ENCODE measurements at places on chromosomes 12 and 14.
A peak's percentile ranks its signal among the peaks of the same experiment; 100 is the strongest.

- no peak for DNase-seq
Observed at GRCh38 chr12:120936197-120936596, 32.0 kb upstream of the SPPL3 start.

DNA sequence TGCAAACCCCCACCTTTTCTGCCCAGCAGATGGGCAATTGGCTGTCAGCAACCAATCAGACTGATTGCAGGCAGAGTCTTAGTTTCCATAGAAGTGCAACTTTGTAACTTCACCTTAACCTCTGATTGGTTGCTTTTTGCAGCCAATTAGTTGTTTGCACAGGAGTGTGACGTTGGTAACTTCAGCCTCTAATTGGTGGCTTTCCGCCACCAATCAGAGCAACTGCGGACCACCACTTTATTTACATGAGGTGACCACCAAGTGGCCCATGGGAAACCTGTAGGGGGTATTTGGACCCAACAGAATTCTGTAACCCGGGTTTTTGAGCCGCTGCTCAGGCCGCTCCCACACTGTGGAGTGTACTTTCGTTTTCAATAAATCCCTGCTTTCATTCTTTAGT is 32.3 kb downstream of the CDKN1B start:
- DNase-seq: no peak

- DNase-seq: peak; percentile 21
Observed at GRCh38 chr12:104384141-104384880, 72.4 kb upstream of the CHST11 start.

DNA sequence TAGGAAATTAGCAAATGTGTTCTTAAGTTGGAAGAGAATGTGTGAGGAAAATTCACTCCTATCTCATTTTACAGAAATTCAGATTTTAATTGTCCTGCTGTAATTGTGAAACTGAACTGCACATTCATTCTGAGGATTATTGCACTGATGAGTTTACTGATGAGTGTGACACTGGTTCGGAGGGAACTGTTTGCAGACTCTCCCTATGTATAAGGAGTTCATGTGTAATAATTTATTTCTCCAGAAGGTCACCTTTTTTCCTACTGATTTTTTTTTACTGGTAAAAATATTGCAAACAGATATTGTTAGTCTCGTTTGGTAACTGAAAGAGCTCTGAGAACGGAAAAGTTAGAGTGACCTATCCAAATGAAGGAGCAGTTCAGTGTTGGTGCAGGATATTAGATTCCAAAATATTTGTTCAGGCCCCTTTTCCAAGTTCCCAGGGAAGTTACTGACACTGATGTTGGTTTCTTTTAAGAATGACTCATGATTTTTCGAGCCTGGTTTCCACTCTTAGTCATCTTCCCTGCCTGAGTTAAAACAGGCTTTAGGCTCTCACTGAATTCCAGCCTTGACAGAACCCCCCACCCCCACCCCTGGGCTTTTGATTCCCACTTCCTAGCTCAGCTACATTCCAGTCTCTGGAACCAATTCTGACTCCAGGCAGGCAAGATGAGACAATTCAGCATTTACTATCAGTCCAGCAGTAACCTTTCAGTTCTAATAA is 18.4 kb downstream of the ANO6 start:
- DNase-seq: peak; percentile 97

DNA sequence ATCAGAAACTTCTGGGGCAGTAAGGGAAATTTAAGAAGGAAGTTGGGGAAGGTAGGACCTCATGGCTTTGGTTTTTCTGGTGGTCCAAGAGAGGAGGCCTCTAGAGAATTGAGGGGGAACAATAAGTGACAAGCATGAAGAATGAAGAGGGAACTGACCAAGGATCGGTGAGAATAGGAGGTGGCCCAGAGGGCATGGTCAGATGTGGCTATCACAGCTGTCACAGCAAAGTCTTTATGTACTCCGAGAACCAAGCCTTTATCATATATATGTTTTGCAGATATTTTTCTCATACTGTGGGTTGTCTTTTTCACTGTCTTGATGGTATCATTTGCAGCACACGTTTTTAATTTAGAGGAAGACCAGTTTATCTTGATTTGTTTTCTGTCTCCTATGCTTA is 64.3 kb downstream of the PPP2R5C start:
- no peak for DNase-seq

GRCh38 chr12:69872804-69873203 is 47.8 kb downstream of the MYRFL start:
- no peak for DNase-seq

- no peak for DNase-seq
Observed at GRCh38 chr12:59839514-59839913, 243.7 kb downstream of the SLC16A7 start.

GRCh38 chr12:132436791-132437251 is 53.1 kb upstream of the FBRSL1 start:
- DNase-seq: no peak

DNA sequence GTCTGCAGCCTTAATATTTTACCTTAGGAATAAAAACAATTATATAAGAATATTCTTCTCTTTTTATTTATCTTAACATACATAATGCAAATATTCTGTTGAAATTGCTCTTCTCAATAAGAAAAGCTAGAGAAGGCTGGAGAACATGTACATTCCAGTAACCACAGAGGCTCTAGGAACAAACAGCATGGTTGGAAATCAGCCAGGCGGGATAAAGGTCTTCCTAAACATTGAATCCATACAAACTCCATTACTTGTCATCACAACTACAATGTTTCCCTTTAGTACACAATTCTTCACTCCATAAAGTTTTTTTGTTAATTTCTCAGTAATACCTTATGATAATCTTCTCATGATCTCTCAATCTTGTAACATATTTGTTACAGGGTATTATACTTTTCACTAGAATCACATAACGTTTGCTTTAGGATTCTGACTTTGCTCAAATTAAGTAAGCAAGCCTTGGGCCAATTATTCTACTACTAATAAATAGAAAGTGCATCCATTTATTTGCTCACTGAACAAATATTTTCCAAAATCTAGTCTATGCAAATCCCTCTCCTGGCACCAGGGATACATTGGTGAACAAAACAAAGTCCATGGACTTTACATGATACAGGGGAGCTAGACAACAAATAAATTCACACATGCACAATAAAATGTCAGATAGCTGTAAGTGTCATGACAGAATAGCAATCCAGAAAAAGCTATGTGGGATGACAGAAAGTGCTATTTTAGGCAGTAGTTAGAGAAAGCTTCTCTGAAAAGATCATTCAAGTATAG is 237.5 kb upstream of the TMTC1 start:
- DNase-seq: no peak

GRCh38 chr14:85123755-85124154 is 406.2 kb upstream of the FLRT2 start:
- DNase-seq: no peak

GRCh38 chr14:93566065-93566693 is 135.4 kb downstream of the UNC79 start:
- DNase-seq: no peak

DNA sequence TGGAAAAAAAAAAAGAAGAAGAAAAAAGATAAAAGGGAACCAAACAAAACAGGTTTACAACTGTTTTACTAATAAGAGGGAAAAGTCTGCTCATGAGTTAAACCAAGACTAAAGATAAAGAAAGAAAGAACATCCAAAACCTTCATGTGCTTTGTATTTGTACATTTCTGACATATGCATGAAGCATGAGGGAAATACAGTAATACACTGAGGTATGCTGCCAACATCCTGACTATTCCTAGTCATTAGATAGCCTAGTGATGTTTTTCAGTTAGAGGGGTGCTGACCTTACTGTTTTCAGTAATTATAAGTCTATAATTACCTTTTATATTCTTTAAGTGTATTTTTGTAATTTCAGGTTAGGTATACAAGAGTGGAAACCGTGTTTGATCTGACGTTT is 793.3 kb downstream of the DIO2 start:
- DNase-seq: no peak

GRCh38 chr12:10967409-10967808 is 19.3 kb downstream of the TAS2R50 start:
- no peak for DNase-seq

DNA sequence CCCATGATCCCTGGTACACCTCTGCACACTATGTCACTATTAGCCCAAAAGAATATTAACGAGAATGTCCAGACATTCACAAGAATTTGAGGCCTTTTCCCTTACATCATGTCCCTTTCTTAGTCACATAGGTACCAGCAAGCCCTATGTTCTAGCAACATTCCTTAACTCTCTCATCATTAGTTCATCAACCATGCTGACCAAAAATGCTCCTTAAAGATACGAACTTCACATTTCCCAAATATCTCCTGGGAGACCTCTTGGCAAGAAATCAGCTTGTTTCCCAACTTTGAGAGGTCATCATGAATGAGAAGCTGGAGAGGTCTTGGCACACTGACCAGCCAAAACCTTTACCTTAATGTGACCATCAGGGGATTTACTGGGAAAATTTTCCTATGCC is 4.6 kb downstream of the SALL2 start:
- DNase-seq: no peak

- DNase-seq: no peak
Observed at GRCh38 chr12:55696141-55696540, 11.6 kb downstream of the ITGA7 start.

DNA sequence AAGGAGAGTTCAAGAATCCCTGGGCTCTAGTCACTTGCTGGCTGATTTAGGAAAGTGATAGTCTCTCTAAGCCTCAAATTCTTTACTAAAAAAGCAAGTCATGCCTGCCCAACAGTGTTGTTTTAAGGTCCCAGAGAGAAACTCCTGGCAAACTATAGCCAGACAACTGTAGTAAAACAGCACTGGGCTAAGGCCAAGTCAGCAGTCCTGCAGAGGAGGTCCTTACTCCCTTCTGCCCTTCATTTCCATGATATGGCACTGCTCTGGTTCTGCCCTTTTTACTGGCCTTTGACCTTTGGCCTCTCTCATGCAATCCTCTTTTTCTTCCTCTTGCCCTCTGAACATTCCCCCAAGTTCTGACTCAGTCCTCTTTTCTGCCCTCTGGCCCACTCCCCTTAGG is 74.9 kb downstream of the VWF start:
- DNase-seq: no peak

DNA sequence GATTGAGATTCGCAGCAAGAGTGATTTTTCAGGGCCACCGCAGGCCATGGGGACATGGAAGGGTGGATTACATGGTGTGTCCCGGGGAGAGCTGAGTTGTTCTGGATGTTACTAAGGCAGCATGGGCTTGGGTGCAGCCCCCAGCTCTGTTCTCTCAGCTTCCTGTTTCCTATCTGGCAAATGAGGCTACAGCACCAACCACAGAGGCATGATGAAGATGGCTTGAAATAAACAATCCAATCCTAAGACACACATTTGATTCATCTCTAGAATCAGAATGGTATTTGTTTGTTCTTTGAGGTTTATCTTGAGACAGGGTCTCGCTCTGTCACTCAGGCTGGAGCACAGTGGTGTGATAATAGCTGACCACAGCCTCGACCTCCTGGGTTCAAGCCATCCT is 21.6 kb downstream of the GLTP start:
- no peak for DNase-seq

GRCh38 chr12:89834676-89835075 is 126.0 kb upstream of the ATP2B1 start:
- no peak for DNase-seq

GRCh38 chr14:36824854-36825253 is 163.2 kb downstream of the PAX9 start:
- DNase-seq: no peak

DNA sequence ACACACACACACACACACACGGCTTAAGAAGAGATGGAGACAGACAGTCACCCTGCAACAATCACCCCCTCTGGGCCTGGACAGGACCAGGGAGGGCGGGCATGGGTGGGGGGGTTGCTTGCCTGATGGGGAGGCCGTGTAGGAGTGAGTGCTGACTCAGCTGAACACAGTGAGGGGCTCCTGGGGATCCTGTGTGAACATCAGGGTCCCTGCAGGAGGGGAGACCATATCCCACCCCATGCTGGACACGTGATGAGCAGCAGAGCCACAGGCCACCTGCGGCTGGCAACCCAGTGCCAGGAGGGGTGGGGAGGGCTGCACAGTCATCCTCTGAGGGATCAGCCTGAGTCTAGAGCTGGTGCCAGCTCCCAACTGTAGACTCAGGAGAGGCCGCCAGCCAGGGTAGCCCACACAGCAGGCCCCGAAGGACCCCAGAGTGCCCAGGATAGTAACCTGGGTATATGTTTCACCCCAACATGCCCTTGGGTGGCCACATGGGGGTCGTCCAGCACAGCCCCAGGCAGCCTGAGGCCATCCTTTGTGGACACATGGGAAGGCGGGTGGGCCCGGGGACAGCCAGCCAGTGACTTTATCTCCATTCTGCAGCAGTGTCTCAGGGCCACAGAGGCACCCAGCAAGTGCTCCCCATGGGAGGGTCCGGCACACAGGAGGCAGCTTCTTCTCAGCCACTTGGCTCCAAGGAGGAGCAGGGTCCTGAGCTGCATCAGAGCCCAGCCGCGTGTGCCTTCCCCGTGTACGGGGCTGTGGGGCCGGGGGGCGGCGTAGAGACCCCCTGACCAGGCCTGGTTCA is 73.7 kb upstream of the SFSWAP start:
- no peak for DNase-seq

- DNase-seq: no peak
Observed at GRCh38 chr12:25236190-25236589, 14.5 kb downstream of the KRAS start.

- DNase-seq: peak; percentile 39
Observed at GRCh38 chr12:119780786-119781434, 96.2 kb downstream of the CIT start.

GRCh38 chr12:6383572-6384498 is at the start of gene LTBR:
LTBR (plus strand) TSS chr12:6384162; CDS start chr12:6384359, 197 bp downstream.
- DNase-seq: peak; percentile 88

- no peak for DNase-seq
Observed at GRCh38 chr12:6818645-6819044, 3.0 kb upstream of the GPR162 start.

- DNase-seq: no peak
Observed at GRCh38 chr12:56629459-56630179, 507 bp downstream of the BAZ2A start.

DNA sequence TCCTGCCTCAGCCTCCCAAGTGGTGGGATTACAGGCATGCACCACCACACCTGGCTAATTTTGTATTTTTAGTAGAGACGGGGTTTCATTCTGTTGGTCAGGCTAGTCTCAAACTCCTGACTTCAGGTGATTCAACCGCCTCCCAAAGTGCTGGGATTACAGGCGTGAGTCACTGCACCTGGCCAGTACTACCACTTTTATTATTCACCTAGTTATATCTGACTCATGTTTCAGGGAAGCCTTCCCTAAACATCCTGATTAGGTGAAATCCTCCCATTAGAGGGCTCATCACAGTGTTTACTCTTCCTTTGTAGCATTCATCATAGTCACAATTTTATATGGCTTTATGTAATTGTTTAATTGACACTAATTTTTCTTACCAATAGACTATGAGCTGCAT is 295.3 kb upstream of the SOX5 start:
- no peak for DNase-seq

- peak; percentile 63 for DNase-seq
Observed at GRCh38 chr14:67674139-67674479, 323 bp downstream of the VTI1B start.

GRCh38 chr14:25381498-25381897 is 331.6 kb upstream of the STXBP6 start:
- DNase-seq: no peak

DNA sequence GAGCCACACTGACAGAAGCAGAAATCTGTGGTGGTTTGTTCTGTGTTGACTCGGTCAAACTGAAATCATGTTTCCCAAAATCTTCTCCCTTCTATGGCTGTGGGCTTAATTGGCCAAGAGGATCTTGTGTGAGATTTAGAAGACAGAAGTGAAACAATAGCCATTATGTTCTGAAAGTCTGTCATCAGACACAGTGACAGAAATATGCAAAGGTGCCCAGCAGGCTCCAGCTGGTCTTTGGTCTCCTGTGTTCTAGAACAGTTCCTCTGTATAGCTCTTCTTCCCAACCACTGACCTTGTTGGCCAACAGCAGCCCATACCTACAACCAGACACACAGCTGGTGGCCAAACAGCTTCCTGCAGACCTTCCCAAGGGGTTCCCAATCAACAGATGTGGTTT is 25.0 kb upstream of the COCH start:
- no peak for DNase-seq
